ENCODE measurements at places on chromosomes 5 and 9.
A peak's percentile ranks its signal among the peaks of the same experiment; 100 is the strongest.

DNA sequence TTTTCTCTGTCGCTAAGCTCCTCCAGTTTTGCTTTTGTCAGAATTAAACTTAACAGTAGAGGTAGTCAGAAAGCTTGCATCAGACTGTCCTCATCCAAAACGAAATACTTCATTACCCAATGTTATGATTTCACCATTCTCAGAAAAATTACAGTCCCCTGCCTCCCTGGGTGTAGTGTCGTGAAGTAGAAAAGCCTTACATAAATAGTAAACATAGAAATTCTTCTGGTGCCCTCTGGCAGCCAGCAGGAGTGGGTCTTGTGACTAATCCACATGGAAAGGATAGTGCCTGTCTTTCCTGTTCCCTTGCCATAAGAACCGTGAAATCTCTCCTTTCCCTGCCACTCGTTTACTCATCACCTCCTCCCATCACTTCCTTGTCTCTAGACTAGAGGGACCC, 230.6 kb downstream of the GNA14 start:
- DNase-seq: no peak

- no peak for DNase-seq
Measured at GRCh38 chr5:24188216-24188925, 456.4 kb downstream of the CDH10 start.

DNA sequence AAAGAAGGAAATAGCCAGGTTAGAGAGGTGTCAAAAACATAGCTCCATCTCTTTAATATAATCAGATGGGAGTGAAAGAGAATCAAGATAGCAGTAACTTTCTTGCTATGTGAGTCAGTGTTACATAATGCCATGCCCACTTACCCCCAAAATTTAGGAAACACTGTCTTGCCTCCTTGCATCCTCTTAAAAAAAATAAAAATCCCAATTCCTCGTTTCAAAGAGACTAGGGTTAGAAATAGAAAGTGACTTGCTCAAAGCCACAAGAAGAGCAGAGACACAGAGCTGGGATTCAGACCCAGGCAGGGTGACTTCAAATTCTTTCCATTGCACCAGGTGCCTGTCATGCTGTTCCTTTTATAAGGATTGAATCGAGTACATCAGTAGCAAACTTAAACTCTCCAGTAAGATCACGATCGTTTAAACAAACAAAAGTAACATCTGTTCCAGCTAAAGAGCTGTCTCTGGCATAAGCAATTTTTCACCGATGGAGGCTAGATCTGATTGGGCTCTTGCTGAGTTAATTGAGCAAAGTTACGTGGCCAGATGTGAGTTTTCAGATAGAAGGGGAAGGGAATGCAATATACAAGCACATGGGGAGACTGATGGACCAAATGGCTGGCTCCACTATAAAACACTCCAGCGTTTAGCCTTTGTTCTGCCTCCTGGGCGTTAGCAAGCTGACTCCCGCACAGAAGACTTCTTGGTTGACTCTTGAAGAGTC, 176.9 kb downstream of the PALM2AKAP2 start:
- DNase-seq: no peak

- no peak for DNase-seq
Measured at GRCh38 chr5:15160091-15160490, 288.5 kb upstream of the ANKH start.

- peak; percentile 73 for DNase-seq
Measured at GRCh38 chr5:115243412-115243811, 19.3 kb downstream of the PGGT1B start.

GRCh38 chr5:129094924-129095899, 663 bp downstream of the ISOC1 start:
- DNase-seq: peak; percentile 28

DNA sequence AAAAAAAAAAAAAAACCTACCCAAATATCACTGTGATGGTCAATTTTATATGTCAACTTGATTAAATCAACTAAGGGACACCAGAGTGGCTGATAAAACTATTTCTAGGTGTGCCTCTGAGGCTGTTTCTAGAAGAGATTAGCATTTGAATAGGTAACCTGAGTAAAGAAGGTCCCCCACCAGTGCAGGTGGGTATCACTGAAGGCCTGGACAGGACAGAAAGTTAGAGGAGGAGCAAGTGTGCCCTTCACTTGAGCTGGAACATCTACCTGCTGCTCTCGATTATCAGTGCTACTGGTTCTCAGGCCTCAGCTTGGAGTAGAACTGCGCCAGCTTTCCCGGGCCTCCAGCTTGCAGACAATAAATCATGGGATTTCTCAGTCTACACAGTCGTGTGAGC, 88.7 kb downstream of the TLE1 start:
- no peak for DNase-seq

DNA sequence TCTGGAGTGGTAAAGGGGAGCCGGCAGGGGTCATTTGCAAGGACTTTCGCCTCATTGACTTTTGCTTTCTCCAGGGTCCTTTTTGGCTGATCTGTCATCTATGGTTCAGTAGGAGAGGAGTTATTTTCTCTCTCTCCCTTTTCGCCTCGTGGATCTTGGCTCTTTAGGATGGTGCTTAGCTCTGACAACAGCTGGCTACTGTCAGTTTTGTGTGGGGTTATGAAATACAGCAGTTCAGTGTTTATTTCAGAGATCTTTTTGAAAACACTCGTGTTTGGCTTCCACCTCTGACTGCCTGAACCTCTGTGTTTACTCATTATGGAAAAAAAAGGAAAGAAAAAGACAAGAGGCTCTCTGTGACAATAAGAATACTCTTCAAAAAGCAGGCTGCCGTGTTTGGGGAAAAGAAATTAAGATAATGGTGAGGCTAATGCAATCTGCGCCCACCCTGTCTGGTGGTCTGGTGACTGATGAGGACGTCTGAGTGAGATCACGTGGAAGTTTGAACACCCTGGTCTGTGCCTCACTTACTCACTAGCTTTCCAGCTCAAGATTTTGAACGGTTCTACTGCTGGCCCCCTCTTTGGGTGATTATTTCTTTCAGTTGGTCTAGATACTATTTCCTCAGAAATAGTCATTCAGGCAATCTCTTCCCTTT, 567.7 kb downstream of the CAAP1 start:
- no peak for DNase-seq

- DNase-seq: no peak
Measured at GRCh38 chr5:109125755-109126429, 283.9 kb downstream of the PJA2 start.

DNA sequence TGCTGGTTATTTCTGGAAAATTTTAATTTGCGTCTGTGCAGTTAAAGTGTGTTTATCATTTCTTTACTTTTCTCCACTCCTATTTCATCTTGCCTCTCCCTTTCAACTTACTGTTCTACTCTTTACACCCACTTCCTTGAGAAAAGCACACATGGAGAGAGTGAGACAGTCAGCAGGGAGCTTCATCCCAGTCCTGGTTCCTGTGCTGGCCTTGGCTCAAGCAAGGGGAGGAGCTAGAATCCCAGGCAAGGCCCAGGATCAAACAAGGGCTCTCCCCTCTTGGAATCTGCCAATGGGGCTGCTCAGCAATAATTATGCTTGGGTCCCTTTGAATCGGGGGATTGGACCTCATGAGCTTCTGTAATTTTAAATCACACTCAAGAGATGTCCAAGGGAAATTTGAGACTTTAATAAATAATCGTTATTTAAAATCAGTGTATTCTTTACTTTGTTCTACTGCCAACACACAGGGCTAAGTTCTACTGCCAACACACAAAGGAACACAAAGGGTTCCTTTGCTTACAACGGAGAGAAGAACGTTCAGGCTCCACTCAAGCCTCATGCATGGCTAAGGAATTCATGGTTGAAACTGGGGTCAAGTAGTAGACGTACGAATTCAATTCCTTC, 439.3 kb upstream of the DAB2 start:
- no peak for DNase-seq

GRCh38 chr5:147578228-147579024, 68.6 kb upstream of the DPYSL3 start:
- peak; percentile 40 for DNase-seq

DNA sequence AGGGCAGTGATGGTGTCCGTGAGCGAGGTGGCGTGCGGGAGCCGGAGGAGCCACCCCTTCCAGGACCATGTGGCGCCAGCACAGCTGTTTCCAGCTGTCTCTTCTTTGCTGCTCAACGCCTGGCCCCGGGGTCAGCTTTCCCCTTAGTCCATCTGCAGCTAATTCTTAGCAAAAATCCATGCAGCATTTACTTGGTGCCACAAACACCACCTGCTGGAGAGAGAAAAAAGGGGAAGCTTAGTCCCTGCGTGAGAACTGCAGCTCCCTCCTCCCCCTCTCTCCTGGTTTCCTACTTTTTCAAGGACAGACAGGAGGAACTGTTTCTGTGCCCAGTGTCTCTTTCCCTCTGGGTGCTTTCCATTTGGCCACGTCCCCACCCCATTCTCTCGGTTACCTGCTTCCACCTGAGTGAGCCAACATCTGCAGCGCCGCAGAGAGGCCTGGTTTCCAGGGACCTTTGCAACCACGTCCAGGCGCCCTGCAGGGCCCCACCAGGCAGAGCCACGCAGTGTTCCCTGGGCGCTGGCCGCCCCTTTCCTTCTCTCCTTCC, 3.4 kb downstream of the SLC6A19 start:
- no peak for DNase-seq

DNA sequence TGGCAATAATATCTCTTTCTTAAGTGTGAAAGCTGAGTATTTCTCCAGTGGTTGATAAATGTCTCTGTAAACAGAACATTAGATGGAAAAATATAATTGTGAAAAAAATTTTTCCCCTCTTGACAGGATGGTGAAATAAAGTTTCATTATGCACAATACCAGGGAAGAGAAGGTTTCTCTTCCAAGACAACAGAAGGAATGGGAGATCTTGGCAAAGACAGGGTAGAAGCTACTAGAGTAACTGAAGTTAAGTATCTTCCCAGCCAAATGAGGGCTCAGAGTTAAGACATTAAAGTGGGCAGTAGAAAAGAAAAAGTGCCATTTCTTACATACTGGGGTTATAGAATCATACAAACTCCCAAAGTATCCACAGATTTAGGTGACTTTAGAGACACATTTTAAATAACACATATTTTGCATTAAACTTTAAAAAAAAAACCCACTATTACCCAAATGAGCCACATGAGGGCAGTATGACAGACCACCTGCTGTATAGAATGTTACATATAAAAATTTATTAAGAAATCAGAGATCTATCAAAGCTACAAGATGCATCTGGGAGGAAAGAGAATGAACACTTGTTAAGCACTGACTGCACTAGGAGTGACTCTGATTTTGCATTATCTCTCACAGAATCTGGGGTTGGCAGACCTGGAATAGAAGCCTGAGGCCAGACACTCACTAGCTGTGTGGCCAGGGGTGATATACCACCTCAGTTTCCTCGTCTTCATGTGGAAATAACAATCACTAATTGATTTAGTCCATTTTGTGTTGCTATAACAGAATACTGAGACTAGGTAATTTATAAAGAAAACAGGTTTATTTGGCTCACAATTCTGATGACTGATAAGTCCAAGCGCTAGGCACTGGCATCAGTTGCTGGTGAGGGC, 98.5 kb downstream of the ARSB start:
- no peak for DNase-seq
